ENCODE measurements at places on chromosomes 2 and 18.

DNA sequence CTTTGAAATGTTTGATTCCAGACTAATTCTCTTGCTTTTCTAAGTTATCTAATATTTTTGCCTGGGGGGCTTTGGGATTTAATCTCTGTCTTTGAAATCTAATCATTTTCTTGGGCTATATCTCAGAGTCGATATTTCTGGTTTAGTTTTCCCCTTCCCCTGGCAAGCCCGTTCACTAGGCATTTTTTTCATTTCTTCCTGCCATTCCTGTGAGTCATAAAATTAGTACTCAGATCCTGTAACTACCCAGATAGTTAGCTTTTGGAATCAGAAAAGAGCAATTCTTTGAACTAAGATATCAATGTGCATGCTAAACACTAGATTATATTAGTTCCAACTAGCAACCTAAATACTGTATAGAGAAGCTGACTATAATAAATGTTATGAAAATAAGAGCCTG lies 29.4 kb upstream of the RNF149 start:
- no peak for DNase-seq

DNA sequence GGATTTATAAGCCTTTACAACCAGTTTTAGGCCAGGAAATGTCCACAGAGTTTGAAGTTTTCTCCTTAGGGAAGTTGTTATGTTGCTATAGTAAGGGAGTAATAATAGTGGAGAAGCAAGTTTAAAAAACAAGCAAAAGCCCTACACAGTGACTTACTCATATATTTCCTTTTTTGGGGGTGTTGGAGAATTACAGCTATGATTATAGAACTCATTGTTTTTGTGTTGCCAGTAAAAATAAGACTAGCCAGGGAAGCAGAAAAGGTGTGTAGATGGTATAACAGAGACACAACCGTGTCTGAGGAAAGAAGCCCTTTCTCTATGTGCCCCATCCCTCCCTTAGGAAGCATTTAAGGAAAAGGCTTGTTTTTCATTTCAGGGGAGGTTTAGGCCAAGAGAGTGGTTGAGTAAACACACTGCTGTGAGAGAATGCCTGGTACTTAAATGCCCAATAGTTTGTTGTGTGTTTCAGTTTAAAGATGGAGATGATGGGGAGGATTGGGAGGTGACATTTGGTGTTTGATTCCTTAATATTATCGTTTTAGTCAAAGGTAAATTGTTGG lies 2.3 kb downstream of the VAPA start:
- DNase-seq: no peak

DNA sequence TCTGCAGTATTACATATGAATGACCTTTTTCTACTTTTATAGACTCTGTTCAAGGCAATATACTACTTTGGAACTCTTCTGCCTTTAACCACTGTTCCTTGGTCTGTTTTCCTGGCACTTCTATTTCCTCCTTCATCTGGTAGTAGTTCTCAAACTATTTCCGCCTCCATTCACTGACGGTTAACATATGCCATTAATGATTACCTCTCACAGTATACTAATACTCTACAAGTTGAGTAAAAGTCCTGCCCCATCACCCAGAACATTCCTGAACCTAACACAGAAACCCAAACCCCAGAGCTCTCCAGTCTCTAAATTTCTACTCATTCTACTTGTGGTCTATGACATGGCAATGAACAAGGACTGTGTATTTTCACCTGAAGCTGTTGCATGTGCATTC lies 4.5 kb downstream of the GFPT1 start:
- no peak for DNase-seq

DNA sequence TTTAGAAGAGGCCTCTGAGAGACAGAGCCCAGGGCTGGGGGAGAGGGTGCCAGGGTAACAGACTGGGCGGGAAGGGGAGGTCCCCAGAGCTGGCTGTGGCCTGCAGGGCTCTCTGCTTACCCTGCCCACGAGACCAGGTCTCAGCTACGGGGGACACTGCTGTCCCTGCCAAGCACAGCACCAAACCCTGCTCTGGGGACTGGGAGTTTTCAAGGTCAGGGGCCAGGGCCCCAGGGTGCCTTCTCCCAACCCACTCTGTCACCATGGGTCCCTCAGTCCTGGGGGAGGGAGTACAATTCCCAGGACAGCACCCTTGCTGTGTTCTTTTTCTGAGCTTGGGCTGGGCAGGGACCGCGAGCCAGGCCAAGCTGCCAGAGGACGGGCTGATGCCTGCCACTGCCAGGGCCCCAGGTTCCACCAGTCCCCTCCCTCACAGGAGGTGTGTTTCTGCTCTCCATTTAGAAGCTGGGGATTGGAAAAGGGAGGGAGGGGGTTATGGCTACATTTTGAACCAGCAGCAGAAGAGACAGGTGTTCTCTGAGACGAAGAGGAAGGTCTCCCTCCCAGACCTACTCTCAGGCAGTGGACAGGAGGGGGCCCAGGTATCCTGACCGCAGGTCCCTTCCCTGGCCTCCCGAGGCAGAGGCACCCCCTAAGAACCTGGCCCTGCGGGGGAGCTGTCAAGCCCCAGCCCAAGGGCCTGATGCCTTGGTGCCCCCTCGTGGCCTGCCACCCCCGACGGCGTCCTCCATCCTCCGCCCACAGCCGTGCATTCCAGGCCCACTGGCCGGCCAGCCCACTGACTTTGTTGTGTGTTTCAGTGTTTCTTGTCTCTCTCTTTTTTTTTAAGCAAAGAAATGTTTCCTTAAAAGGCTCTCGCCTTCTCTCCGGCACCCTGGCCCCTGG lies 80.4 kb downstream of the TNS1 start:
- DNase-seq: no peak

DNA sequence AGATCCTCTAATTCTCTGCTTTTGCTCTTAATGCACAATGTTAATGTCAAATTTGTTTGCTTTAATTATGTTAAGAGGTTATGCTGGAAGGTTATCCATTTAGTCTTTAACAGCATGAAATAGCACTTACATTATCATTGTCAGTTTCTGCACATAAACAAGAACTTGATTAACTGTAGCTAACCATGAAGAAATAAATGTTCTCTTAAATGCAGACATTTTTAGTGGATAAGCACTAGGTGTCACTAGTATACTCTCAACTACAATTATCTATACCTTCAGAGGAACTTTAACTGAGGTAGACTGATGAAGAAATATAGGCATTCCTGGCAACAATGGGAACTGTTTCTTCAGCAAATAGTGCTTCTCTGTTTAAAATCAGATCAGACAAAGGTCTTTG lies 178.8 kb upstream of the CHST9 start:
- no peak for DNase-seq

DNA sequence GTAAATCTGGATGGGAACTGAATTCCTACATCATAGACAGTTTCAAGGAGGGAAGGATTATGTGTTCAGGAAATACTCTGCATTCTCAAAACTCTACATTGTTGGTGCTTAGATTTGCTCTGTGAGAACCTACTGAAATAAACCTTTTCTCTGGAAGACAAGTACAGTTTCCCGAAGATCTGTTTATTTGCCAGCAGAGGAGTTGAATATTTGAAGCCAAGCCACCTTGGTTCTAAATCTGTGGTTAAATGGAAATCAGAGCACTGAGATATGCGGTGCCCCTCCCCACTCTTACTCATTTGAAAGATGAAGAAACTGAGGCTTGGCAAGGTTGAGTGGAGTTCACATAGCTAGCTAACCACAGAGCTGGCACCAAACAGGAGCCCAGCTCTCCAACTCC lies 146.3 kb upstream of the CTAGE1 start:
- DNase-seq: no peak

DNA sequence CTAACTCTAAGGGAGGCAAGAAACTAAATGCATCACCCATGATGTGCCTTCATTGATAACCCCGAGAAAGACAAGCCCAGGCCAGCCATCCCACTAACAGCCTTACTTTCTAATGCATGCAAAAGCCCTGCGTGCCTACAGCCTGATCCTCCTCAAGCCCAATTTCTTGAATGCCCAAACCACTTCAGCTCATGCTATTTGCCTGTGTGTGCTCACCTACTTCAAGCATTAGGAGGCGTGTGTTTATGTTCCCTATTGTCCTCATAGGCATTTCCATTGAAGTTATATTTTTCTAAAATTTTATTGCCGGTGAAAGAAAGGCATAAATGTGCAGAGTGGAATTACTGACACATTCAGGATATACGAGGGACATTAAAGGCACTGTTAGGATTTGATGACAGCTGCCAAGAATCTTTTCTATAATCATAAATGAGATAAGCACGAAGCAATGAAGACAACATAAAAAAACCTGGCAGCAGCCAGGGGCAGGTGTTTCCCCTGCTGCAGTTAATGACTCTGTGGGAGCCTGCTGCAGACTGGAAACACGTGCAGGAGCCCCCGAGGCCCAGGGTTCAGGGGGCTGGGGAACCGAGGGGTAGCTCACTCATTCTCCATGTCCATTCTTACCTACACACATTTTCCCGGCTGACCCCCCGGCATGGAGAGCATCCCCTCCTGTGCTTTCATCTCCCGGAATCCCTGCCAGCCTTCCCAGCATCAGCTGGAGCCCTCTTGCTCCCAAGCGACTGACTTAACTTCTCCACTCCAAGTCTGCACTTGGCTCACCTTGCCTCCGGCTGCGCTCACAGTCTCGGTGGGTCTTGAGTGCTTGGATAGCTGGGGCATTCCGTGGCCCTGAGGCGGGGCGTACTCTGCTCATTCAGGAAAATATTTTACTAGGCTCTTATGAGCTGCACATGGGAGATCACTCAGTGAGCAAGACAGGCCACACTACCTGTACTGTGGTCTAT lies 292.3 kb upstream of the SIX2 start:
- no peak for DNase-seq

GRCh38 chr2:38125007-38125406 lies 49.1 kb upstream of the CYP1B1 start:
- DNase-seq: no peak

GRCh38 chr2:38719706-38720105 lies 31.5 kb downstream of the SRSF7 start:
- no peak for DNase-seq

- DNase-seq: no peak
Observed at GRCh38 chr18:10025711-10026670, 112.2 kb downstream of the VAPA start.

GRCh38 chr2:224930124-224930523 lies 112.1 kb downstream of the DOCK10 start:
- no peak for DNase-seq

- DNase-seq: no peak
Observed at GRCh38 chr2:3001615-3002560, 375.7 kb downstream of the EIPR1 start.

- DNase-seq: no peak
Observed at GRCh38 chr2:215930505-215931253, 82.7 kb downstream of the MREG start.

- no peak for DNase-seq
Observed at GRCh38 chr2:74333175-74333574, 10.0 kb downstream of the SLC4A5 start.

GRCh38 chr18:75391279-75392225 lies 36.0 kb downstream of the SMIM21 start:
- no peak for DNase-seq

DNA sequence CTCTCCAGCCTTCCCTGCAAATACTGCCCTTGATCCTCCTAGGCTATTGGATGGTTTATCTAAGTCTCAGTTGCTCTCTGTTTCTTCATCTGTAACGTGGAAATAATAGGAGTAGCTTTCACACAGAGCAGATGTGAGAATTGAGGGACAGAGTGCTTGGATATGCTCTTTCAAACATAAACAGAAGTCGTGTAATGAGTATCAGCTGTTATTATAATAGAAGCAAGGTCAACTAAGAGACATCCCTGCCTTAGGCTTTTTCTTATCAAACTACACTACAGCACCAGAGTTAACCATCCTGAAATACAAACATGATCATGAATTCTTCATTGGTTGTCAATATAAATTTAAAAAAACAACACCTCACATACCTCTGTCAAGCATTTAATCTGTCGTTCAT lies 138.2 kb downstream of the DOK6 start:
- DNase-seq: no peak

- DNase-seq: no peak
Observed at GRCh38 chr2:171346723-171347557, 86.8 kb downstream of the METTL8 start.

DNA sequence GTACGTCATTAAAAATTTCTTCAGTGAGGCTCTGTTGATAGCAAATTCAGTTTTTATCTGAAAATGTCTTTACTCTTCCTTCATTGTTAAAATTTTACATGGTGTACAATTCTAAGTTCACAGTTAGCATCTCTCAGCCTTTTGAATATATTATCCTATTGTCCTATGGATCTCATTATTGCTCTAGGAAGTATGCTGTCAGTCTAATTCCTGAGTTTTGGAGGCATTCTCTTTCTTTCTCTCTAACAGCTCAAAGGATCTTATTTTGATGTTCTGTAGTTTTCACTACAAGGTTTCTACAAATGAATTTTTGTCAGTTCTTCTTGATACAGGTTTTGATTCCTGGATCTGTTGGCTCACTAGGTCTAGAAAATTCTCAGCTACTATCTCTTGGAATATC lies 2.9 kb upstream of the ACMSD start:
- no peak for DNase-seq

DNA sequence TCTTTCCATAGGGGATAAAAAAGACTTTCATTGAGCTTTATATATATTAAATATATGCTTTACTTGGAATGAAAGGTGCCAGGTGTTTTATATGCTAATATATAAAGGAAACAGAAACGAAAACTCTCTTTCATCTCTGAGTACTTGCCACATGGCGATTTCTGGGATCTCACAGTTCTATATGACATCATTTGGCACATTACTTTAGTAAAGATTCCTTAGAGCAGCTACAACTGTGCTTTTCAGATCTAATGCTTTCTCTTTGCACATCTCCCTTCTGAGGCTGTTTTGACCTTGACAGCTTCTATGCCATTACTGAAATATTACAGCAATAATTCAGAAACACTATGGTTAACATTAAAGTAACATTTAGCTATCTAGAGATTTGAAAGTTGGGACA lies 1082.9 kb upstream of the CDH2 start:
- no peak for DNase-seq

GRCh38 chr2:198471291-198471690 lies 666.9 kb downstream of the PLCL1 start:
- DNase-seq: no peak

DNA sequence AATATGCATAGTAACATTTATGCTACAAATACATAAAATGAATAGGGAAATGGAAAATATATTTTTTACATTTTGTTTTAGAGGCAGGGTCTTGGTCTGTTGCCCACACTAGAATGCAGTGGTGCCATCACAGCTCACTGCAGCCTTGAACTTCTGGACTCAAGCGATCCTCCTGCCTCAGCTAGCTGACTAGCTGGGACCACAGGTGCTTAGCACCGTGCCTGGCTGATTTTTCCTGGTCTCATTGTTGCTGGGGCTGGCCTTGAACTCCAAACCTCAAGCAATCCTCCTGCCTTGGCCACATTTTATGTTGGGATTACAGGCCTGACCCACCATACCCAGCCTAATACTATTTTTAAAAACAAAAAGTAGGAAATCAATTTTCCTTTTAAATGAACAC lies 33.2 kb downstream of the XPO1 start:
- no peak for DNase-seq

GRCh38 chr2:124025171-124025580 lies at the start of gene CNTNAP5:
TSS of gene CNTNAP5 (plus strand) at chr2:124025287. CDS start at chr2:124025651, 364 bp downstream.
- DNase-seq: no peak

- DNase-seq: no peak
Observed at GRCh38 chr2:234412726-234413125, 84.2 kb downstream of the ARL4C start.
